ENCODE measurements at places on chromosomes 13 and 19. TPM values are rescaled to one million over a fixed set of nuclear protein-coding genes. Genes with fewer than 3 reads are reported as not detected.

GRCh38 chr13:42874221-42874620 is 92.8 kb downstream of the FAM216B start:
- DNase-seq: no peak
- no peak overlapping the region for H3K27ac ChIP-seq
- no peaks in the 10 kb centered on the region for H3K36me3 ChIP-seq
- peaks cover 2% of the 10 kb centered on the region for H3K27me3 ChIP-seq

GRCh38 chr19:57302020-57302465 is 18.2 kb upstream of the ZNF543 start:
- H3K27me3 ChIP-seq: no peaks in the 10 kb centered on the region
- no peak overlapping the region for H3K27ac ChIP-seq
- H3K36me3 ChIP-seq: peaks cover 82% of the 10 kb centered on the region
- no peaks in the 10 kb centered on the region for H3K4me1 ChIP-seq
- no peak overlapping the region for H3K4me3 ChIP-seq

Gene CAPN12
- total RNA-seq: 2.2 TPM

- H3K27me3 ChIP-seq: no peaks in the 10 kb centered on the region
- H3K36me3 ChIP-seq: no peaks in the 10 kb centered on the region
- H3K27ac ChIP-seq: no peak overlapping the region
- DNase-seq: no peak
- no peaks in the 10 kb centered on the region for H3K4me1 ChIP-seq
Observed at GRCh38 chr13:37918116-37918714, 48.6 kb upstream of the TRPC4 start.

- no peaks in the 10 kb centered on the region for H3K4me1 ChIP-seq
- no peaks in the 10 kb centered on the region for H3K36me3 ChIP-seq
- DNase-seq: no peak
- H3K27me3 ChIP-seq: no peaks in the 10 kb centered on the region
Observed at GRCh38 chr13:105412171-105412570, 1123.3 kb downstream of the EFNB2 start.

Gene ZNF222
- 0.74 TPM for total RNA-seq

GRCh38 chr13:65054277-65054676 is 2175.9 kb downstream of the PCDH9 start:
- no peak overlapping the region for H3K27ac ChIP-seq
- no peaks in the 10 kb centered on the region for H3K36me3 ChIP-seq
- no peak overlapping the region for H3K4me3 ChIP-seq
- DNase-seq: no peak
- no peaks in the 10 kb centered on the region for H3K4me1 ChIP-seq
- H3K27me3 ChIP-seq: no peaks in the 10 kb centered on the region
